ENCODE measurements at places on chromosomes 5 and 9. TPM values are rescaled to one million over a fixed set of nuclear protein-coding genes. Genes with fewer than 3 reads are reported as not detected.

PAPPA gene
- total RNA-seq = 2.5 TPM

ENTREP1 gene
- total RNA-seq = 1.0 TPM

TMEM215 gene
- not detected for total RNA-seq

DBH gene
- total RNA-seq = not detected

TERT gene
- total RNA-seq = not detected

HAVCR1 gene
- 397 TPM for total RNA-seq

PCDHGA4 gene
- 2.1 TPM for total RNA-seq

IRX1 gene
- 3.3 TPM for total RNA-seq

SPINK4 gene
- not detected for total RNA-seq

PCDHB15 gene
- total RNA-seq = 1.3 TPM

ASPN gene
- not detected for total RNA-seq

NOL8 gene
- 33.9 TPM for total RNA-seq

OLFM1 gene
- total RNA-seq = not detected

IL5 gene
- total RNA-seq = not detected

ZNF484 gene
- 23.5 TPM for total RNA-seq

ZNF169 gene
- total RNA-seq = 5.9 TPM

VLDLR gene
- 26.2 TPM for total RNA-seq

Data from renal cortical epithelial cell (primary cell).